Activated T-cell treated with anti-CD3 and anti-CD28 coated beads, Interleukin-2, amount 50 U/mL, for 1 hour (primary cell): ENCODE measurements at places on chromosomes 1 and 21.

DNA sequence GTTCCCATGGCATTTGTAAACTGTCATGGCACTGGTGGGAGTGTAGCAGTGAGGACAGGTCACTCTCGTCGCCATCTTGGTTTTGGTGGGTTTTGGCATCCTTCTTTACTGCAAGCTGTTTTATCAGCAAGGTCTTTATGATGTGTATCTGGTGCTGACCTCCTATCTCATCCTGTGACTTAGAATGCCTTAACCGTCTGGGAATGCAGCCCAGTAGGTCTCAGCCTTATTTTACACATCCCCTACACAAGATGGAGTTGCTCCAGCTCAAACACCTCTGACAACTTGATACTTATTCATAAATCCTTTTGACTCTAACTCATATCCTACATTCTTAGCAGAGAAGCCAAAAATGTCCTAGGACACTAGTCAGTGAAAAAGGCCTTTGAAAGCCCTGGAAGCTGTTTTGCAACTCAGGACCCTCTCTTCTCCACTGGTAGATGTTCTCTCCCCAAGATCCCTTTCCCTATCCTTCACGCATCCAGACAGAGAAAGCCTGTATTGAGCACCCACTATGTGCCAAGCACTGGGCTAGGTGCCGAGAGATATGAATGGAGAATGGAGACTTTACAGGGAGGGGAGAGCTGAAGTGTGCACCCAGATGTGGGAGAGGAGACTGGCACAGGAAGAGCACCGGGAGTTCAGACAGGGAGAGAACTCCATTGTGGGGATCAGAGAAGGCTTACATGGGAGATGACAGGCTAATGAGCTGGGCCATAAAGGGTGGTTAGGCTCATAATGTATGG lies 6.7 kb upstream of the CSRP1 start:
- DNase-seq: no peak

- DNase-seq: no peak
These were observed 582.0 kb upstream of the TMPRSS15 start for GRCh38 chr21:18985584-18985983.

GRCh38 chr21:46486481-46487126 lies 27.9 kb downstream of the DIP2A start:
- no peak for DNase-seq

DNA sequence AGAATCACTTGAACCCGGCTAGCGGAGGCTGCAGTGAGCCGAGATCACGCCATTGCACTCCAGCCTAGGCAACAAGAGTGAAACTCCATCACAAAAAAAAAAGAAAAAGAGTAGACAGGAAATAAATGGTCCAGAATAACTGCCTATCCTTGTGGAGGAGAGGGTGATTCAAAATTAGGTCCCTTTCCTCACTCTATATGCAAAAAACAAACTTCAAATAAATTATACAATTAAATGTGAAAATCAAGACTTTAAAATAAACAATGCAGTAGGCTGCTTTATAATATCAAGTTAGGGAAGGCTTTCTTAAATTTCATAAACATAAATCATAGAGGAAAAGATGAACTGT lies 26.4 kb downstream of the MRPL39 start:
- no peak for DNase-seq

- DNase-seq: no peak
These were observed 10.8 kb downstream of the ETS2 start for GRCh38 chr21:38816400-38816977.

- no peak for DNase-seq
These were observed 144.2 kb downstream of the KCNK2 start for GRCh38 chr1:215226757-215227156.

- no peak for DNase-seq
These were observed 24.4 kb upstream of the PIGC start for GRCh38 chr1:172468296-172468695.

DNA sequence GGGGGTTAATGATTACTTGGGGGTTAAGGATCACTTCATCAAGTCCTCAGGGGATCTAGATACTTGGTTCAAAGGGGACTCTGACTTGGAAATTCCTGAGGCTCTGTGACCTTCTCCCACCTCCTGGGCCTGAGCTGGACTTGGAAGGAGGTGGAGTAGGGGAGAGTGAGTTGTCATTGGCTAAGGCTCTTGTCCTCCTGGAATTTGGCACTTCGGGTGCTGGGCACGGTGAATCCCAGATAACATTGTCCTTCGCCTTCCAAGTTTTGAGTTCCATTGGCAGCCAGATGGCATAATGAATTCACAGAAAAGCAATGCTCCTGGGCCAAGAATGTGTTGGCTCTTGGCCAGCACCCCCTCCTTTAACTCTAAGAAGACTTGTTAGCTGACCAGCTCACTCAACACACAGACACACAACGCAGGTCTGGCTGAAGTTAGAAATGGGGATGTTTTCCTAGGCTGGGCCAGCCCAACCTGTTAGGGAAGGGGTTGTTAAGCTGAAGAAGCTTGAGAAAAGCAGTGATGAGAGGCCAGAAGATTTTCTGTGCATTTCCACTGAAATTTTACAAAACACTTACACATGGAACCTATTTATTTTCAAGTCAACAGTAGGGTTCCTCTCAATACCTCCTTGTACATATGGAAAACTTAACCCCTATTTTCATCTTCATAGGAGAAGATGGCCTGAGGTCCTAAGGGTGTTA lies 29.7 kb downstream of the SLC26A9 start:
- no peak for DNase-seq

DNA sequence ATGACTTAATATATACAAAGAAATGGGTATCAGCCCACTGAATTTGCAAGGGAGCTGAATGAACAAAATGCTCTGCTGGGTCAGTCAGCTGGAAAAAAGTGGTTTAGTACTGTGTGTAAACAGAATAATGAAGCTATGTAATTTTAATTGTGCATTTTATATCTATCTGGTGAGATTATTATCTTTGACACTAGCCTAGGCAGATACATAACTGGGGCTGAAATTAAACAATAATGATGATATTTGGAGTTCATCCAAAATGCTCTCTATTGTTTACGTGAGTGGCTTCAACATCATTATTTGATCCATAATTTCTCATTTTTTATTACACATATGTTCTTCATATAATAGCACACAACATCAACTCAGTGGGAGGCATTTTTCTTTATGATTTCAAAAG lies 208.5 kb upstream of the SNX7 start:
- DNase-seq: no peak

DNA sequence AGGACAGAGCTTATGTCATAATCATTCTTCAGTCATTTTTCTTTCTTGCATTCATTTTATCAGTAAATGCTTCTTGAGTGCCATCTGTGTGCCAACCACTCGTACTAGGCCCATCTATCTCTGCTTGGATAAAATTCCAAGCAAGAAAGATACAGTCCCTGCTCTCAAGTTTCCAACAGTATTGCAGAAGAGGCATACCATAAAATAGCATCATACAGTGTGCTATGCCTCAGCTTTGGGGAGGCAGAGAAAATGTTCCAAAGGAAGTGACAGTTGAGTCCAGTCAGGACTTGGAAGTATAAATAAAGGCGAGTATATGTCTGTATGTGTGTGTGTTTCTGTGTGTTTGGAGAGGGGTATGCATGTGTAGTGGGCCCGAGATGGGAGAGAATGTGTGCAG lies 113.4 kb upstream of the HOOK1 start:
- no peak for DNase-seq

GRCh38 chr1:29379443-29380073 lies 143.2 kb downstream of the PTPRU start:
- no peak for DNase-seq

DNA sequence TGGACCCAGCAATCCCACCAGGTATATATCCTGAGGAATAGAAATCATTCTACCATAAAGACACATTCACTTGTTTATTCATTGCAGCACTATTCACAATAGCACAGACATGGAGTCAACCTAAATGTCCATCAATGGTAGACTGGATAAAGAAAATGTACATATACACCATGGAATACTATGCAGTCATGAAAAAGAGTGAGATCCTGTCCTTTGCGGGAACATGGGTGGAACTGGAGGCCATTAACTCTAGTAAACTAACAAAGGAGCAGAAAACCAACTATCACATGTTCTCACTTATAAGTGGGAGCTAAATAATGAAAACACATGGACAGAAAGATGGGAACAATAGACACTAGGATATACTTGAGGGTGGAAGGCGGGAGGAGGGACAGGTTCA lies 36.1 kb upstream of the PRKACB start:
- no peak for DNase-seq

DNA sequence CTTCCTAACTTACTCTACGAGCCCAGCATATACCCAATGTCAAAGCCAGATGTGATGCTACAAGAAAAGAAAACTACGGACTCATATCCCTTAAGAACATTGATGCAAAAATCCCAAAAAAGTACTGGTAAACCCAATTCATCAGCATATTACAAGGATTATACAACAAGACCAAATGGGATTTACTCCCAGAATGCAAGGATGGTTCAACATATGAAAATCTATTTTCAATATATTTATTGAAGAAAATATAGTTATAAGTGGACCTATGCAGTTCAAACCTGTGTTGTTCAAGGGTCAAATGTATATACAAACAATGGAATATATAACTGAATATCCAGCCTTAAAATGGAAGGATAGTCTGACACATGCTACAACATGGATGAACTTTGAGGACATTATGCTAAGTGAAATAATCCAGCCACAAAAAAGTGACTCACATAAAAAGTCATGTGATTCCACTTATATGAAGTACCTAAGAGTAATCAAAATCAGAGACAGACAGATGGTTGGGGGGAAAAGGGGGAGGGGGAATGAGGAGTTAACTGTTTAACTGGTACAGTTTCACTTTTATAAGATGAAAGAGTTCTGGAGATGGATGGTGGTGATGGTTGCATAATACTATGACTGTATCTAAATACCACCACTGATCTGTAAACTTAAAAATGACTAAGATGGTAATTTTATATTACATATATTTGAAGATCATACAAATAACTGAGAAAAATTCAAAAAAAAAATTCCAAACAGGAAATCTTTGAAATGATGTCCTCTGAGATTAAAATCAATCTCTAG lies 3.7 kb upstream of the KLF18 start:
- no peak for DNase-seq

GRCh38 chr1:1623631-1624442 lies 8.1 kb upstream of the MMP23B start:
- no peak for DNase-seq

DNA sequence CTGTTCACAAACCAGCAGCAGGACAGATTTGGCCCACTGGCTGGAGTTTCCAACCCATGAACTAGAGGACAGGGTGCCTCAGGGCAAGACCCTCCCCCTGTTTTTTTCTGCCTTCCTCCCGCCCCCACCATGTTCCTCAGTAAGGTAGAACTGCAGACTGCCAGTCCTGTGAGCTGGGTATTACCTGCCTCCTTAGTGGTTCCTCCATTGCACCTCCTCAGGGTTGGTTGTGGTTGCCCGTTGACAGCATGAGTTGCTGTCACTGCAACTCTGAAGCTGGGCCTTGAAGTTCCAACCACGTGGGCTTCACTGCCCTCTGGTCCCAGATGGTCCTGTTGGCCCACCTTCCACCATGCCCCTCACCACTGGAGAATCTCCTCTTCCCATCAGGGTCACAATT lies 28.8 kb downstream of the TENT5C start:
- DNase-seq: no peak

- no peak for DNase-seq
These were observed 84.3 kb upstream of the VAV3 start for GRCh38 chr1:108049178-108049819.

DNA sequence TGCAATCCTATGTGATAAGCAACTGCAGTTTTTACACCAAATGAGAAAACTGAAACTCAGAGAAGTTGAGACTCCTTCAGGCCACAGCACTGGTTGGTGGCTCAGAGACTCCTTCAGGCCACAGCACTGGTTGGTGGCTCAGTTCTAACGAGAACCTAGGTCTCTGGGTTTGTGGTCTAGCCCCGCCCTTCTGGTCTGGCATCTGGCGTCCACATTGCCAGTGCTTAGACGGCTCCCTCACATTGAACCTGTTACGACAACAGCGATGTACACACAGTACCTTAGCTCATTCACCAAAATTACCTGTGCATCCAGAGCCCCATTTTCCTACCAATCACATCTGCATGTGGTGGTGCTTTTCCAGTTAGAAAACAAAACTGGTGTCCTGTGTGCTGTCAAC lies 66.1 kb downstream of the NID1 start:
- peak; percentile 56 for DNase-seq

DNA sequence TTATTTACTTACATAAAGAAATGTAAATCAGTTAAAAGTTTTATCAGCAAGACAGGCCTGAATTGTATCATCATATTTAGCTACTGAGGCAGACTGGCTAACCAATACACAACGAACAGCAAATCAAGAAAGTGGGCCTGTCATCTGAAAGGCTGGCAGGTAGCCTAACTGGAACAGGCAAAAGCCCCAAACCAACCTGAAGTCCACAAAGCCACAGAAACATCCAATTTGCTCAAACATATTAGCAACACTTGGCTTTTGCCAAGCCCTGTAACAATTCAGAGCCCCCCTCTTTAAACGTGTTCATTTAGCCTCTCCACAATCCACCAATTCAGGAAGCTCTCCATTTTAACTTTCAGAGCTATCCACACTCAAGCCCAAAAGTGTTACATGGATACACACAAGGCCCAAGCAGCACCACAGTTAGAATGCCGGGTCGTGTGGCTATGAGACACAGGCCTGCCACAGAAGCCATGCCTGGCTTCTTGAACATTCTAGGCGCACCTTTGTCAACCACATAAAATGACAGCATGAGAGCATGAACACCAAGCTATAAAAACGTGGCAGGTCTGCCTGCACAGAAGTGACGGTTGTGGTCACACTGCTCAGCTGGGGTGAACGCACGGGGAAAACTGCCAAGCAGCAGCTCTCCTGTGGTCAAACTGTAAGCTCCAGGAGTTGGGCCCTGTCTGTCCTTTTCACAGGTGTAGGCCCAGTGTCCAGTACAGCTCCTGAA lies 49.3 kb downstream of the CD34 start:
- peak; percentile 47 for DNase-seq

DNA sequence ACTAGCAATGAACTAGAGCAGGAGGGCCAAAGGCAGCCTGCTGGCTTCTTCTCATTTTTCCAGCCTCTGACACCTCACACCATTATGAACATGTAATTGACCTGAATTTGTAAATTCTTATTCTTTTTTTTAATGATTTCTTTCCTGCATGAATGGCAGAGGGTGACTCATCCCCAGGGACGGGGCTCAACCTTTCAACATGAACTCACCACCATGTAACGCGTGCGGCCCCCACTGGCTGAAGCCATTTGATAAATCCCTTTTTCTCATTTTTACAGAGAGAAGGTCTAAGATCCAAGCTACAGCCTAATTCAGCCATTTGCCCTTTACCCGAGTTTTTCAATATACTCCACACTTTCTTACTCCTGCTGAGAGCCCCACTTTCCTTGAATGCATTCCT lies 9.3 kb upstream of the ETS2 start:
- no peak for DNase-seq

- DNase-seq: no peak
These were observed 115.6 kb downstream of the CCDC185 start for GRCh38 chr1:223508796-223509195.

DNA sequence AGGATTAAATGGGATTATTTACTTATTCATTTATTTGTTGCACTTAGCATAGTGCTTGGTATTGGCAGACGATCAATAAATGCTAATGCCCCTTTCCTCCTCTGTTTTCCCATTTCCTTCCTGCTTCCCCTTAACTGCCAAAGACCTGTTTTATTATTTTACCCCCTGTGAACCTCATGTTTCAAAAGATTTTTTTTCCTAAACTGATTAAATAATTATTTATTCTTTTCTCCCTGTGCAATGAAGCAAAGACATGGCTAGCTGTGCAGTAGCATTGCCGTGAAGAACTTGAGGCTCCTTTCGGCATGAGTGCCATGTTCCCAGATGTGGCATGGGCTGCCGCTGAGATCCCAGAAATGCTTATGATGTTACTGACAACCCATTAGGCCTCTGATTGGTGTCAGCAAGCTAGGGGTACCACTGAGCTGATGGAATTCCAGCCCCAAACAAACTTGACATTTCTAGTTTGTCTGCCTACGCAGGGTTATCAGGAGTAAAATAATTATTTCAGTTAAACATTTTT lies 266.4 kb upstream of the TMEM51 start:
- no peak for DNase-seq
